Stomach (tissue), 19 donors: ENCODE measurements at places on chromosomes 7 and 10. TPM values are rescaled to one million over a fixed set of nuclear protein-coding genes. Genes with fewer than 3 reads are reported as not detected.

Gene KCNIP2
- total RNA-seq: 5.7 TPM

Gene OR6B1
- not detected for total RNA-seq

Gene DGKB
- 260 TPM for total RNA-seq

Gene OR2A7
- total RNA-seq: 11.6 TPM

Gene APBB1IP
- not detected for total RNA-seq

Gene NOS3
- total RNA-seq: 33.8 TPM

Gene ANXA8L1
- total RNA-seq: 2.6 TPM

Gene ITPRIP
- total RNA-seq: 1.7 TPM

Gene ACTA2
- 813 TPM for total RNA-seq

Gene SPDYE5
- total RNA-seq: not detected

Gene TET1
- 3.8 TPM for total RNA-seq

Gene SLC13A1
- total RNA-seq: not detected

Gene CPN1
- not detected for total RNA-seq

Gene SFRP4
- 7.9 TPM for total RNA-seq

Gene KLHL7
- 23.3 TPM for total RNA-seq

Gene PLEKHS1
- total RNA-seq: 1.7 TPM

Gene TFEC
- total RNA-seq: 0.45 TPM

Gene UFSP1
- 22.6 TPM for total RNA-seq

Gene CALML5
- not detected for total RNA-seq

Gene FRAT2
- 6.4 TPM for total RNA-seq
